ENCODE measurements at places on chromosomes 6 and 20. TPM values are rescaled to one million over a fixed set of nuclear protein-coding genes. Genes with fewer than 3 reads are reported as not detected.

Gene PTGIS
- total RNA-seq: 1.8 TPM

Gene ULBP3
- total RNA-seq: 0.61 TPM

GRCh38 chr20:37254114-37254878 is 7.3 kb downstream of the GHRH start:
- no peak for DNase-seq

DNA sequence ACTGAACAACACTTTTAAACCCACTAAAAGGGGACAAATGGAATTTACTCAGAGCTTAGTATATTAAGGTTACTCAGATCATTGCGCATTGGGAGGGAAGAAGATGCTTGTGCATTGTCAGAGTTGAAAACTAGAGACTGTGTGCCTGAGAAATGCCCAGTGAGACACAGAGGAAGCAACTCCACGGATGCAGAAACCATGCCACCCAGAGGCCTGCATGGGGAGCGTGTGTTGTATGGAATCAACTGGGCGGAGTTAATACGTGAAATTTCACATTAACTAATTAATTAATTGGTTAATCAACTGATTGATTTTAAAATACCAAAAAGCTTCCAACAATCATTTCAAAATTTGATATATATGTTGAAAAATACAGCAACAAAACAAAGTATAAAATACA is 391.6 kb downstream of the PLCB1 start:
- no peak for DNase-seq

DNA sequence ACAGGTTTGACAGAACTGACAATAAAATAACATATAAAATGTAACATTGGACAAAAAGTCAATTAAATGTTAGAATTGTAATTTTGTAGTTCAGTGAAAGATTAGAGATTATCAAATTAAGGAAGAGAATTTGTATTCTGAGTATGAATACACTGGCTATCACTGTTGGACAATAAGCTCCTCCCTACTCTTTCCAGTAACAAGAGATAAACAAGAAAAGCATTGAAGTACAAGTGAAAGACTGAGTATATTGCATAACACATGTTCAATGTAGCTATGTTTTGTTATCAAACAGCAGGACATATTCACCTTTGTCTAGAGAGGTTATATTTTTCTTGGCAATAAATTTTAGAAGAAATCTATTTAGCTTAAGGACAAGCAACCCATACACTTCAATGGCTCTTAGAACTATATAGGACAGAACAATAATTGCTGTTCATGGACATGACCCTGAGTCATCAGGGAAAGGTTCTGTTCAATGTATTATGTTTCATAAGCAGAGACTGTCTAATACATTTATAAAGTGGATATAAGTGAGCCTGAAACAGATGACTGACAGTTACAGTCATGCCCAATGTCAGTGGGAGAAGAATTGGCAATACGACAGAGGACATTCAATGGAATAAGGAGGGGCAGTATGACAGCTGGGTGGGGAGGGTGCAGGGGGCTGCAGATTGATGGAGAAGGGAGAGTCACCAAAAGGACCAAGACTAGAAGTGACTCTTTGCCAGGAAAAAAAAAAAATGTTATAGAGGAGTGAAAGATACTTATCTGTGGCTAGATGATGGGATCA is 520.4 kb downstream of the FRK start:
- DNase-seq: no peak

- DNase-seq: no peak
These were observed 93.2 kb upstream of the CST7 start for GRCh38 chr20:24855848-24856247.

- no peak for DNase-seq
These were observed 11.5 kb downstream of the GRM1 start for GRCh38 chr6:146040360-146040759.
